Liver (tissue), 10 donors: ENCODE measurements at places on chromosomes 11 and 22. TPM values are rescaled to one million over a fixed set of nuclear protein-coding genes. Genes with fewer than 3 reads are reported as not detected.

DNA sequence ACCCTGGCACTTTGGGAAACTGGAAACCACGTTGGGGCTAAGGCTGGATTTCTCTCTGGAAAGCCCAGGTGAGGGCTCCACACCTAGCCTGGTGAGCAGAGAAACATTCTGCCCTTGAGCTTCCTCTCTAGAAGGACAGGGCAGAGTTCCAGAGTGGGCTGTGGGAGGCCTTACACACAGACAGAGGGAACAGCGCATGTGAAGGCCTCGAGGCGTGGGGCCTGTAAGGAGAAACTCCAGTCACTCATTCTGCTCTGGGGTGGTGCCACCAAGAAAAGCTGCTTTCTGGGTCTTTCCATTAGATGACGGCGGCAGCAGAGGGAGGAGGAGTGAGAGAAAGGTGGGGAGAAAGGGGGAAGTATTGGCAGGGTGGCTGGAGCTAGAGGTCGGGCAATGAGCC is 183.1 kb downstream of the CHST1 start:
- DNase-seq, result no peak

DNA sequence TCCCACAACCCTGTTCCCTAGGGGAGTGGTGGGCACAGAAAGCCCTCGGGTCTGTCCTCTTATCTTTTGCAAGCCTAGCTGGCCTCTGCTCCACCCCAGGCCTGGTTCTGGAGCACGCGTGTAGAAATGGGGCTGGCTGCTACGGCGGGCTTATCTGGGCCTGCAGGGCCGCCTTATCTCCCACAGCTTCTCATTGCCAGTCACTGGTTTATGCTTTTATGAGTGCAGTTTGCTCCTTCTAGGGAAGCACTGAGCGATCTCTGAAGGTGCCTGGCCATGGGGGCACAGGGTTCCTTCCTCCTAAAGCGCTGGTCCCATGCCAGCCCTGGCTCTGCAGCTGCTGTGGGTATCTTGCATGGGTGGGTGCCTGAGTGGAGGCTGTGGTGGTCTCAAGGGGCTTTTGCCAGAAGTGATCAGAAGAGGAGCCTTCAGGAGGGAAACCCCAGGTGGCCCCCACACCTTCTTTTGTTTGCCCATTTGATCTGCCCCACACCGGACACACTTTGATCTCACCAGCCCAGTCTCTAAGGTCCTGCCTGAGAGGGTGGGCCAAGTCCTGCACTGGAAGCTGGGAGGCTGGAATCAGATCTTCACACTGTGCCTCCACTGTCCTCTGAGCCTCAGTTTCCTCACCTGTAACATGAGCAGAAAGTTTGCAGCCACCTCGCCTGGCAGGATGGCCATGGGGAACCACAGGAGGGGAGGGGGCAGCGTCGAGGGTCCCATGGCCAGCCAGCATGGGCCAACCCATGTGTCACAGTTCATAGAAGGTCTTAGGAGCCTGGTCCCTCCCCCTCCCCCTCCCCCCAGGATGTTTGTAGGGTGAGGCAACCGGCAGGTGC is 86.6 kb upstream of the FGF3 start:
- DNase-seq, result peak; percentile 79

DNA sequence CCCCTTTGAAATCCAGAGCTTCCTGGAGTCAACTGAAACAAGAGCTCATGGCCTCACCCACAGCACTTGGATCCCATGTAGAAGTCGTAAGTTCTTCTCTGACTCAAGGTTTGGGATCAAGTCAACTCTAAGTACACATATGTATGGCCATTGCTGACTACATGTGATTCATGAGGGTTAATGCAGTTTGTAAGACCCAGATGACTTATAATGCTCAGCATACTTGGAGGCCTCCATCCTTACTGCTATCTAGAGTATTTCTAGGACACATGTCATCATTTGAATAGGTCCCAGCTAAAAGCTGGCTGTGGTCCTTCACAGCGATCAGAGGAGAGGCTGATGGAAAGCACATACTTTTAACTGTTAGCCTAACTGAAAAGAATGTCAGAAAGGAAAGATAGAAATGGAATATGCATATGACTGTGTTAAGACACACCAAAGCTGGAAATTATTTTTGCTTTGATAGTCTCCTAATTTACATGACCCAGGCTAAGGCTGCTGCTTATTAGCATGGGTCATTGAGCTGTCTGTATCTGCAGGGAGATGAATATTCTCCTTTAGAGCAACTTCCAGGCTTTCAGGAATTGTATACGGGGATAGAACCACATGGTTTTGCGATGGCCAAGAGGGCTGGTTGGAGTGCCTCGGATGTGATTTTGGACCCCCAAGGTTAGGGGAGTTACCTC is 76.3 kb downstream of the NTM start:
- DNase-seq, result no peak

- DNase-seq, result no peak
Measured at GRCh38 chr11:29127461-29127860, 889.4 kb downstream of the KCNA4 start.

GRCh38 chr11:14607713-14608112 is 35.9 kb upstream of the PDE3B start:
- DNase-seq, result no peak

The KCNJ4 gene
- total RNA-seq, result not detected

The TMEM191B gene
- 1.9 TPM for total RNA-seq

The WNT7B gene
- total RNA-seq, result 0.28 TPM

The PRG3 gene
- 4.9 TPM for total RNA-seq

The CD82 gene
- total RNA-seq, result 59.5 TPM

The OR2AG2 gene
- under 0.01 TPM for total RNA-seq
